ENCODE measurements at places on chromosomes 5 and 9.

GRCh38 chr5:159883522-159883950, 32.7 kb upstream of the ADRA1B start:
- DNase-seq, result no peak

- no peak for DNase-seq
Observed at GRCh38 chr9:15670894-15671293, 118.1 kb downstream of the CCDC171 start.

- no peak for DNase-seq
Observed at GRCh38 chr5:113330533-113331208, 104.1 kb downstream of the TSSK1B start.

DNA sequence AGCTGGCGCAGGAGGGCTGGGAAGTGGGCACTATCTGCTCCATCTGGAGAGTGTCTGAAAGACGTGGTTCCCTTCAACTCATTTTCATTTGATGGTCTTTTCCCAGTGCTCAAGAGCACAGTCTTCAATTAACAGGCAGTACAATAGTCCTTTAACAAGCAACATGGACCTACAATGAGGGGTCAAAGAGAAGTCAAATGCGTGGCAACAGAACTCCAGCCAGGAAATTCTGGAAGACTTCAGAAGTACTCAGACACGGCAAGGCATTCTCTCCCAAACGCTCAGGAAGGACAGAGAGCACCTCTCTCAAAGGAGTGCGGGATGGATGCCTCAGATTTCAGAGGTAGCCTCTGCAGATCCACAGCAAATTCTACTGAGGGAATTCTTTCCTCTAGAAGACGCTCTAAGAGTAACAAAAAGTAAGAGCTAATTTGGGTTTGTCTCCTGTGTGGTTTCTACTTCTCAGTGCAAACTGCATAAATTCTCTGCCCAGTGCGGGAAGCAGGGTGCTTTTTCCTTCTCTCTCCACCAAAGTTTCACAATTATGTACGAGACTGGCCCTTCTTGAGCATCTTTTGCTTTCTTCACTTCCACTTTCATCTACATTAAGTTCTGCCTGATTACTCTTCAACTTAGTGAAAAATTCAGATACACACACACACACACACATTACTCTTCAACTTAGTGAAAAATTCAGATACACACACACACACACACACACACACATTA, 56.4 kb downstream of the LHFPL2 start:
- no peak for DNase-seq

DNA sequence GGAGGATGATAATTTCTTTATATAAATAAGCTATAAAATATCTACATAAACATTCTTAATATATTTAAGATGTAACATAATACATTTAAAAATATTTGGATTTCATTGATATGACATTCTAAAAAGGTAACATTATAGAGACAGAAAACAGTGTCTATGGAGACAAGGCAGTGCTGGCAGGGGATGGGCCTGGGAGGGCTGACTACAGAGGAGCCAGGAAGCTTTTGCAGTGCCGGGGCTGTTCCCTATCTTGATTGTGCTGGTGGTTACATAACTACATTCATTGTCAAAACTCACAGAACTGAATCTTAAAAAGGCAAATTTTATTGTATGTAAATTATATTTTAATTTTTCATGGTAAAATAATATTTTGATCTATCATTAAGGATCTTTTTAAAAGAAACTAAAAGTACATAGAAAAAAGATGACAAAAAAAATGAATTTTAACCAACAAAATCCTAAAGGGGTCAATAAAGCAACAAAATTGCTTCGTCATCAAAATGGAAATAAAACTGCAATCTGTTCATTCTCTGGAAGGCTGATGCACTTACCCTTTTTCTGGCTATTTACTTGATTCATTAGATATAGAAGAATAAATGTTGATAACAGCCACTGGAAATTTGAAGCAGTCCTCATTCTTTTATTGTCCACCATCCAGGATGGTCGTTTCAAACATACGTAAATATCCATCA, 26.3 kb downstream of the LIFR start:
- DNase-seq, result no peak

- DNase-seq, result no peak
Observed at GRCh38 chr5:168415971-168416370, 70.3 kb upstream of the RARS1 start.

- DNase-seq, result no peak
Observed at GRCh38 chr9:75504721-75505120, 385.8 kb upstream of the PCSK5 start.

DNA sequence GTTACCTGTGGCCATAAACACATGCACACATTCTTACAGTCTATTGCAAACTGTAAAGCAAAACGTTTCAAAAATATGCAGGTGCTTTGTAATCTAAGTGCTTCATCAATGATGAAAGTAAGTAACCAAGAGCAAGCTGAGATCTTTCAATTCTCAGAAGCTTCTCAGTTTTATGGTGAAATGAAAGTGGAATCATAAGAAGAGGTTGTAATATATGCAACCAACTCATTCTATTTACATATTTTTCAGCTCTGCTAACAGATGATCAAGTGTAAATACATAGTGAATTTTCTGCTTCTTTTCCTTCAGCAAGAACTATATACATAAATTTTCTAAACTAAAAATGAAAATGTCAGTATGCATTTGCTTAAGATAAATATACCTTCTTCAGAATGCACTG, 33.1 kb upstream of the PRDM9 start:
- no peak for DNase-seq

DNA sequence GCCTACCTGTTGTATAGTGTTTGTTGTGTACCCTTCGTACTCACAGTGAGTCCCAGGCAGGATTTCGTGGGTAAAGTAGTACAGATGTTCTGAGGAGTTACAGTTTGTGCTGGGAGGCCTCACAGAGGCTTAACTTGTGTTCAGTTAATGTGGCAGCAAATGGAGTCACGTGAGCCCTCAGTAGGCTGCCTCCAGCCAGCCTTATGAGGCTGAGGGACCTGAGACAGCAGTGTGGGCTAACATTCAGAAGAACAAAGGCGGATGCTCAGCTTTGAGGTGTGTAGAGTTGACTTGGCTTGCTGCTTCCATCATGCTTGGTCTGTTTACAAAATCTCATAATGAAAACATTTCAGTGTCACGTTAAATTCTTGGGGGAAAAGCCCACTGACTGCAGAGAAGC, 118.1 kb downstream of the TRIO start:
- DNase-seq, result no peak

DNA sequence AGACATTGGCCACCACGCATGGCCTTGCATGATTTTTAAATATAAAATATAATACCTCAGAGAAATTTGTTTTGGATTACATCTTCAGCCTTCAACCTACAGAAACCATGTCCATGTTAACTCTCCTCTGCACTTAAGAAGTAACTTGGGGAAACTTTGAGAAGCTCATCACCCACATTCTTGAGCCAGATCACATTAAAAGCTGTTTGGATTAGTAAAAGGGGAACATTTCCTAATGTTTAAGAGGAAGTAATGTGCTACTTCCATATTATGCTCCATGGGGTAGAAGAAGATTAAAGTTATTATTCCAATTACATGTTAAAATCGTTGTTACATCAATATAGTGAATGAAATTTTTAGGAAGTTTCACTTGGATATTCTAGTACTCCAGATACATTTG, 10.4 kb upstream of the CEP120 start:
- no peak for DNase-seq

GRCh38 chr9:76654051-76654461, 110.2 kb upstream of the PCA3 start:
- DNase-seq, result no peak

DNA sequence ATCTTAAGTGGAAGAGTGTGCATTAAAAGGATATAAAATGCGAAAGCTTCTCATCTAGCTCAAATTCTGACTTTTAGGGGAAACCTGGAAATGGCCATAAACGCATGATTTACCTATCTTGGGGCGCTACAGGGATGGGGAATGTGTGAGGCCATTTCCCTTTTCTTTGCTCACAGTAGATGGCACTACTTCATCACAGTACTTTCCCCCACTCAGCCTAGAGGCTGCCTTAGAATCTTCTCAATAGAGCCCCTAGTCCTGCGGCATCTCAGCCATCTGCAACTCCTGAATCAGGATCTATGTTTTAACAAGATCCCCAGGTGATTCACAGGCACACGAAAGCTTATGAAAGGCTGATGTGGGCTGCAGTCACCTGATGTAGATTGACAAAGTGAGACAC, 110.8 kb downstream of the LHFPL2 start:
- DNase-seq, result no peak

DNA sequence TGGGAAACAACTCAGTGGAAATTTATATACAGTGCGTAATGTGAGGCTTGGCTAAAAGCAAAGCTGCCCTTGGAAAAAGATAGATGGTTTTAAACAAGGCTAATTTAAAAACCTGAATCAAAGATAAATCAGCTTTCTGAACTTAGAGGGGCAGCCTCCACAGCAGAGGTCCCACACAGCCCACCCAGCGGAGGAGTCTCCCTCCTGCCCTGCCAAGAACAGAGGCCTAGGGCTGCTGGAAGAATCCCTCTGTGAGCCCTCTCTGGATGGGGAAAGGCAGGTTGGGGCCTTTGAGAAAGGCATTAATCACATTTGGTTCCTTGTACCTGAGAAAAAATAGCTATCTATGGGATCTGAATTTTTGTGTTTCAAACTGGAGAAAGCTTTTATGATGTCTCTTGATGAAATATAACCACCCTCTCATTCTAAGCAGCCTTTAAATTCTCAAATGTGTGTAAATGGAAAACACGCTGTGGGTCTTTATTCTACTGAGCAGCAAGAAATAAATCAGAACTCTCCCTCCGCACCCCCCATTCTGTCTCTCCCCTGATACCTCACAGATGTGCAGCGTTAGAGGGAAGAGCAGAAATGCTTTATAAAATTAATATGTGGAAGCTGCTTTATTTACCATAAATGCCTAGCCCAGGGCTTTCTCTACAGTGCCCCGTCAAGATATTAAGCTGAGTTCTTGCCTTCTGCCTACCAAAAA, 329.2 kb downstream of the EFNA5 start:
- no peak for DNase-seq

Data from thoracic aorta (tissue), 2 donors.